ENCODE measurements at places on chromosomes 12 and 14. TPM values are rescaled to one million over a fixed set of nuclear protein-coding genes. Genes with fewer than 3 reads are reported as not detected.
A peak's percentile ranks its signal among the peaks of the same experiment; 100 is the strongest.

The DUSP16 gene
- total RNA-seq = 55.9 TPM

The TROAP gene
- 54.0 TPM for total RNA-seq

The ZFHX2 gene
- 27.0 TPM for total RNA-seq

The PIWIL1 gene
- total RNA-seq = not detected

The PTGDR gene
- total RNA-seq = 0.21 TPM

The TSPAN9 gene
- 29.1 TPM for total RNA-seq

The TEX22 gene
- 0.82 TPM for total RNA-seq

The CISTR gene
- total RNA-seq = not detected

The ARHGEF25 gene
- 6.4 TPM for total RNA-seq

The NUP107 gene
- total RNA-seq = 139 TPM

The NEUROD4 gene
- not detected for total RNA-seq

The ACACB gene
- 12.9 TPM for total RNA-seq

The LMNTD1 gene
- not detected for total RNA-seq

- peak; percentile 64 for DNase-seq
These were observed 458 bp downstream of the SSPN start for GRCh38 chr12:26195641-26196420.

GRCh38 chr12:88574278-88574677, 6.0 kb downstream of the KITLG start:
- no peak for DNase-seq

- no peak for DNase-seq
These were observed 3.9 kb downstream of the SVOP start for GRCh38 chr12:109016978-109017377.

DNA sequence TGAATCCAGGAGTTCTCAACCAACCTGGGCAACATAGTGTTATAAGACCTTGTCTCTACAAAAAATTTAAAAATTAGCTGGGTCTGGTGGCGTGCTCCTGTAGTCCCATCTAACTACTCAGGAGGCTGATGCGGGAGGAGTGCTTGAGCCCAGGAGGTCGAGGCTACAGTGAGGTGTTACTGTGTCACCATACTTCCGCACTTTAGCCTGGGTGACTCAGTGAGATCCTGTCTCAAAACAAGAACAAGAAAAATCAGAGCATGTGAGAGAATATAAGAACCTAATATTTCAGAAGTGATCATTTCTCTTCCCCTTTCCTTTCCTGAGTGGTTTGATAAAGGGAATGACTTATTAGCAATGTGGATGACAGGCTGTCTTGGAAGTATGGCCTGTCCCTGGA, 9.5 kb downstream of the TRAF3 start:
- no peak for DNase-seq

- DNase-seq = no peak
These were observed 134.7 kb downstream of the FGD4 start for GRCh38 chr12:32533971-32534590.

- DNase-seq = no peak
These were observed 106.7 kb downstream of the CRADD start for GRCh38 chr12:93783832-93784231.

DNA sequence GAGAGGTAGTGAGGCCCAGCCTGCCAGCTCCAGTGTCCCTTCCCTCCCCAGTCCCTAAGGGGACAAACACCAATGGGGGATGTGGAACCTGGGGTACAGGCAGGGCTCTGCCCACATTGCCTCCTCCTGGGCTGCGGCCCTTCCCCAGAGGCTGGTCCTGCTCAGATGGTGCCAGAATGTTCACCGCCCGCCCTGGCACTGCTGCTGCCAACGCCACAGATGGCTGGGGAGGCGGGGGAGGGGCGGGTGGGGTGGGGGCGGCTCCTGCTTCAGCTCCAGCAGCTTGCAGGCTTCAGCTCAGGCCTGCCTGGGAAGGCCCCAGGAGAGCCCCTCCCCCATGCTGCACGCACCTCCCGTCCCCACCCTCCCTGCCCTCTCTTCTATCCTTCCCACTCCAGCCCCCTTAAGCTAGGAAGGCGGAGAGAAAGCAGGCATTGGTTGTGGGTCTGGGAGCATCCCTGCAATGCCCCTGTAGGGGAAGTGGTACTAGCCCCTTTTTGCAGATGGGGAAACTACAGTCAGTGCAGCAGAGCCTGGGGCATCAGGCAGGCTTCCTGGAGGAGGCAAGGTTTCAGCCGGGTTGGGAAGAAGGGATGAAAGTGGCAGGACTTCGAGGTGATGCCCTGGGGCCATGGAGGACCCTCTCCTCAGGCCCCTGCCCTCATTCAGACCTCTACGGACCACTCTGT, 2.0 kb upstream of the BEGAIN start:
- DNase-seq = no peak

DNA sequence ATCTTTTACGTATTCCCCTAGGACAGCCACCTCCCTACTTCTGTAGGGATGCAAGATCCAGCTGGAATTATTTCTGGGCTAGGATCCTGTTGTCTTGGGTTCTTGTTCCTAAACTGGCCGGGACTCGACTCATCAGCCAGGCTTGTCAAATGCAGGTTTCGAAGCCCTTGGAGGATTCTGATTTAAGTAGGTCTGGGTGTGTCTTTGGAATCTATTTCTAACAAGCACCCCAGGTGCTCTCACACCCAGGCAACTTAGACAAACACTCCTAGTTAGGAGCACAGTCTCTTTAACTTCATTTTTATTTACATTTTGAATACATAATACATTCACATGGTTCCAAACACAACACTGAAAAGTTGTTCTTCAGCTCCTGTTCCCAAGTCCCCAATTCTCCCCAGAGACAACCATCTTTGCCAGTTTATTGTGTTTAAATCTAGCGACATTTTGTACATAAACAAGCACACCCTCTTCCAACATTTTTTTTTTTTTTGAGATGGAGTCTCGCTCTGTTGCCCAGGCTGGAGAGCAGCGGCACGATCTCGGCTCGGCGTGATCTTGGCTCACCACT, 20.9 kb downstream of the MORN3 start:
- no peak for DNase-seq

DNA sequence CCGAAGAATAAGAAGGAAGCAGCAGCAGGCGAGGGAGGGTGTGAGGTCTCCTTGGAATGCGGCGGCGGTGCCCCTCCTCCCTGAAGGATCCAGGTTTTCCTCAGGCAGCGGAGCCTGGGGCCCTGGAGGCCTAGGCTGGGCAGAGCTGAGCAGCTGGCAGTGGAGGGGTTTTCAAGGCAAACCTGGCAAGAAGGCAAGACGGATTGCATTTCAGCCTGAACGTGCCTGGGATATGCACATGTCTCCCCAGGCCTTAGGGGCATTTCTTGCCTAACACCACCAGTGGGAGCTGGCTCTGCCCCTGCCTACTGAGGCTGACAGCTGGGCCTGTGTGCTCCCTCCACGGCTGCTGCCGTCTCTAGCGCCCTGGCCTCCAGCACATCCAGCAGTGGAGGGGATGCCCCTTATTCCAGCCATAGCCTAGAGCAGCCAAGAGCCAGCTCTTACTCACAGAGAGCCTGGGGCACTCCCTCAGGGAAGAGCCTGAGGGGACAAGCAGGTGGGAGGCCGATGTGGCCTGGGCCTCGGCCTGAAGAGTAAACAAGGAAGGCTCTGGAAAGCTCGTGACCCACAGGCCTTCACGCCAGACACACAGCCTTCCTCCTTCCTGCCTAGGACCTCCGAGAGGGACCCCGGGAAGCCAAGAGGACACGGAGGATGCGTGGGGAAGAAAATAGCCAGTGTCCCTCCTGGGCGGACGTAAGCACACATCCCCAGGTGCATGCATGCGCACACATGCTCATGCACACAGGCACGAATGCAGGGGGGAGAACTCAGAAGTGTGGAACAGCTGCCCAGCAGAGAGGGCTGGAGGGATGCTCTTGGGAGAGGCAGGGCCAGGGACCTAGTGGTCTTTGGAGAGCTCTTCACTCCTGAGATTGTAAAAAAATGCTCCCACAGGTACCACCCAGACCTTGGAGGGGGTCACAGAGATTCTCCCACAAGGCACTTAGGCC, 23.0 kb upstream of the EIF2B2 start:
- DNase-seq = peak; percentile 66

- no peak for DNase-seq
These were observed 12.5 kb upstream of the CIPC start for GRCh38 chr14:77085538-77085937.

GRCh38 chr12:77239617-77240016, 174.2 kb upstream of the E2F7 start:
- no peak for DNase-seq

- no peak for DNase-seq
These were observed 243.0 kb upstream of the TMTC1 start for GRCh38 chr12:30026621-30027234.

GRCh38 chr14:105473677-105474482, 741 bp upstream of the CRIP2 start:
- peak; percentile 96 for DNase-seq

GRCh38 chr14:31024577-31025366, 677 bp upstream of the AP4S1 start:
- DNase-seq = no peak

GRCh38 chr12:69663726-69664125, 35.4 kb downstream of the BEST3 start:
- DNase-seq = no peak

DNA sequence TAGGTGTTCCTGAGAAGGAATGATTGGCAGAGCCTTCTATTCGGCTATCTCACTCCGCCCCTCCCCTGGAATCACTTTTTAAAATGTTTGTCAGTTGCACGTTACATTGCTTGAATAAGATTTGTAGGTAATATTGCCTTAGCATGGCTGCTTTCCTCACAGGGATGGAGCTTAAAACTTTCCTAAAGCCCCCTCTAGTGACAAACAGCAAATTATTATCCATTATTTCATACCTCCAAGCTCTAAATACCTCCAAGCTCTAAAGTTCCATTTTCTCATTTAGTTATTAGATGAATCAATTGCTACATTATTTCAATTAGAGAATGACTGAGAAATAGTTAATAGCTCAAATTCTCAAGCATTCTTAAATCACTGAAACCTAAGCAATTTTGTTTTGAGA, 5.1 kb upstream of the SPATA7 start:
- DNase-seq = no peak

- no peak for DNase-seq
These were observed 243.5 kb upstream of the DAAM1 start for GRCh38 chr14:58944968-58945356.

GRCh38 chr14:46034305-46034704, 617.3 kb downstream of the RPL10L start:
- no peak for DNase-seq

- no peak for DNase-seq
These were observed 75.4 kb downstream of the WDR20 start for GRCh38 chr14:102215071-102215470.

- no peak for DNase-seq
These were observed 4.8 kb downstream of the NEUROD4 start for GRCh38 chr12:55024575-55024974.

DNA sequence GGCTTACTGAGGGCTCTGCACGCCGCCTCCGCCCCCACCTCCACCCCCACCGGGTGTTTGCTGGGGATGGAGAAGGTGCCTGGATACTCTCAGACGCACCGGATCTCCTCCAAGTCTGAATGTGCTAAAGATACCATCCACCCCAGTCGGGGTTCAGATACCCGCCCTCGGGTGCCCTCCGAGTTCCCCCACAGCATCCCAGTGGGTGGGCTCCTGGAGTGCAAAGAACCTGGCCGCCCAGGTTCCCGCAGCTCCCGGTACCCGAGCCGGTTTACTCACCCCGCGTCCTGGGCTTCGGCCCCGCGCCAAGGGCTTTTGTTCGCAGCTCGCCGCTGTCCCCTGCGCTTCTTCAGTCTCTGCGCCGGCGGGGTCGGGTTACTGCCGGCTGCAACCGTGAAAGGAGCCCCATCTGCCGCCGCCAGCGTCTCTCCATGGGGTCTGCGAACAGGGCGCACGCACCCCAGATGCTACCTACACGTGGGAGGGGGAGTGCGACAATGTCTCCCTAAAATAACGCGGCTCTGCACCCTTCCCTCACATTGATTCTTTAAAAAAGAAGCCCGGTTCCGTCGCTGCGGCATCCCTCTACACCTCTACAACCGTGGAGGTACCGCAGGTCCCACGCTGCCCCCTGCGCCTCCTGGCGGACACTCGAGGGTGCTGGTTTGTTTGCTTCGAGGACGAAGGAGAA, at the start of gene CCDC177:
Gene CCDC177, minus strand, starts transcription at position 609 of the 691 bp plus-strand sequence. CDS start 1,249 bp downstream, outside the sequence.
- DNase-seq = no peak

DNA sequence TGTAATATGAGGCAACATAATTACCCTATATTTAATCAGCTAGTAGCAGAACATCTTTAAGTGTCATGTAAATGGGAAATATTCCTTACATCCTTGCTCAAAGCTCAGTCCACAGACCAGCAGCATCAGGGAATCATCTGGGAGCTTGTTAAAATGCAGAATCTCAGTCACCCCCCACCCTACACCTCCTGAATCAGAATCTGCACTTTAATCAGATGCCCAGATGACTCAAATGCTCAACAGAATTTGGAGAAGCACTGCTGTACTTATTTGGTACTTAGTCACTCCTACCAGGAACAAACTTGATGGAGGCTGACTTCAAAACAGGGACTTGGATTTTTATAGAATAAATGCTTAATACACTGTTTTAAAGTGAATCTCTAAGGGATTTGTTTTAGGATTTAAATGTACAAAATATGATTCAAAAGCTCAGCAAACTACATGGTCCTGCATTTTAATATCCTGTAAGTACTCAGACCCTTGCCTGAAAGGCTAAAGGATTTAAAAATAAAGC, 96.5 kb downstream of the ARMH4 start:
- no peak for DNase-seq

DNA sequence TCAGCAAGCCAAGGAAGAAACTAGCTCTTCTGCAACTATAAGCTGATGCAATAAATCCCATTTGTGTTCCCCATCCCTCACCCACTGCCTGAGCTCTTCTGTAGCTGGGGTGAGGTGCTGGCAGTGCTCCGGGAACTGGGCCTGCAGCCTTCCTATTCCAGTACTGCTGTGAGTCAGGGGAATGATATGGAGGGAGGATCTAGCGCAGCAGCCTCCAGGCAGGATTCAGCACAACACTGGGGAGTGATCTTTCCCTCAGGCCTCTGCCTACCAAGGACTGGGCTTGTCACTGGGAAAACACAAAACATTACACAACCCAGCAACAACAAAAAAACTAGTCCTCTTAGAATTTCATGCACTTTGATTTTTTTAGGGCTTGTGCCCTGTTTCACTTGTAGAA, 58.7 kb downstream of the ST8SIA1 start:
- DNase-seq = no peak

DNA sequence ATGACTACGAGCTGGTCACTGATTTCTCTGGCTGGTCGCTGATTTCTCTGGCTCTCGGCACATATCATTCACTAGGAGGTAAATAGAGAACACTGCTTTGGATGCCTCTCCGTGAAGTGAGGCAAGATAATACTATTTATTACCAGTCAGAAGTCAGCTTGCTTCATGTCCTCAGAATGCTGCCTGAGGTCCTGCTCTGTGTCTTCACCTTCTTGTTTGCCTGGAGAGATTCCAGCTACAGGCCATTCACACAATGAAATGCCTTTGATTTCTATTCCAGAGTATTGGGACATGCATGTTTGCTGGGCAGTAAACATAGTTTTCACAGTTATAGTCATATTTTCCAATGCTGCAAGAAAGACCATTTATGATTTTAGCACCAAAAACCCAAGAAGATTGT, 106.7 kb downstream of the AEBP2 start:
- DNase-seq = no peak
